ENCODE measurements at places on chromosomes 4 and X.

- no peak for ATAC-seq
Observed at GRCh38 chrX:14351611-14352303, 177.6 kb upstream of the GLRA2 start.

DNA sequence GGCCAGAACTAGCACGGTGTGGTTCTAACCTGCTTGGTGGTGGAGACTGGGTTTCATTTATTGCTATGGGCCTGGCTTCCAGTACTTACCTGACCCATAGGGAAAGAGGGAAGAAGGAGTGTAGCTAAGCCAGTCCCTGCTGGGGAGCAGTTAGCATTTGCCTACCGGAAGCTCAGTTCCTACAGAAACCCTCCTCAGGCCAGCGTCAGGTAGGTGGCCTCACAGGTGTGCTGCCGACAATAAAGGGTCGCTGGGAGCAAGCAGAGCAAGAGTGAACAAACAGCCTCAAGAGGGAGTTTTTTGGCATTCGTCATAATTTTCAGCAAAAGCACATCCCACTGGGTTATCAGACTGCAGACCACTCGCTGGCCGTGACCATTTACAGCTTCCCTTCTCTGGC is 740.6 kb upstream of the TENM3 start:
- no peak for ATAC-seq

GRCh38 chr4:100651499-100652175 is 133.8 kb upstream of the EMCN start:
- no peak for ATAC-seq

GRCh38 chr4:53075162-53075785 is 213.2 kb downstream of the RASL11B start:
- no peak for ATAC-seq

- peak; percentile 71 for ATAC-seq
Observed at GRCh38 chr4:185567381-185568376, 32.4 kb upstream of the PDLIM3 start.

DNA sequence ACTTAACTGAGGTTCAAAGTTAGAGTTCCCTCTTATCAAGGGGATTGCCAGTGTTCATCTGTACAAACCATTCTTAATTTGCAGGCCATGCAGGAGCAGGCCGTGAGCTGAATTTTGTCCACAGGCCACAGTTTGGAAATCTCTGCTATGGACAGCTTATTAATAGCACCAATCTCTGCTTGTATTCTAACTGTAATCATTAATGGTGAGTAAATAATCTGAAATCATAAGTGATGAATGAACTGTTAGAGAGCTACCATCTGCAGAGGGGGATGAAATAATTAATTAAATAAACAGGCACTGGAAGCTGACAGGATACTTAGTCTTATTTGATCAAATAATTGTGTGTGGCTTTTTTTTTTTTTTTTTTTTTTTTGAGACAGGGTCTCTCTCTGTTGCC is 48.5 kb upstream of the PDLIM3 start:
- no peak for ATAC-seq

DNA sequence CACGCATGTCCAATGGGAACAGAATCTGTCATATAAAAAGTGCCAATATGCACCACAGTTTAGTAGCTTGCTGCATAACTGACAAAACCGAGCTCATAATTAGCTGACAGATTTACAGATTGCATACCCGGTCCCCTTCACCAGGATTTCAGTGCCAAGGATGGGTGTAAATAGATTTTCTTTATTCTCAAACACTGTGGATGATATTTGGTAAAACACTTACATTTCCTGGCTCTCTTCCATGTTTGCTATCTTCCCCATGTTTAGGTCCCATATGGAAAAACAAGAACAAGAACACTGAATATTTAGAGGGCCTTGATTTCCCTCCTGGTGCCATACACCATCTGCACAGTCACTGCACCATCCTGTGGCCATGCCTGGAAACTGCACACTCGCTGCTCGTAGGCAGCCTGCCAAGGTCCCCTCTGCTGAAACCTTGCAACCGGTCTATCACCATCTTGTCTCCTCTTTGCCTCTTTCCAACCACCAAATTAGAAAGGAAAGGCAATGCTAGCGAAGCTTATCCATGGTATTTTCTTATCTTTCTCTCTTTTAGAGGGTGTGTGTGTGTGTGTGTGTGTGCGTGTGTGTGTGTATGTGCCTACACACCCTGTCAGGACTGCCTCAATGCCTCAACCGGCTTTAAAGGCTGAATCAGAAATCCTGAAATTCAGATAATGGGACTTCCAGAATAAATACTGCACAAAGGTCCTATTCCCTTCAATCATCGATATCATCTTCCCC is 124.2 kb upstream of the MBNL3 start:
- ATAC-seq = no peak

- no peak for ATAC-seq
Observed at GRCh38 chr4:2194496-2194895, 47.4 kb downstream of the HAUS3 start.

- ATAC-seq = no peak
Observed at GRCh38 chr4:185638093-185638492, 102.8 kb upstream of the PDLIM3 start.

GRCh38 chr4:26028793-26029567 is 115.0 kb downstream of the SMIM20 start:
- peak; percentile 75 for ATAC-seq

- ATAC-seq = peak; percentile 62
Observed at GRCh38 chr4:145230726-145231125, 50.3 kb upstream of the OTUD4 start.

DNA sequence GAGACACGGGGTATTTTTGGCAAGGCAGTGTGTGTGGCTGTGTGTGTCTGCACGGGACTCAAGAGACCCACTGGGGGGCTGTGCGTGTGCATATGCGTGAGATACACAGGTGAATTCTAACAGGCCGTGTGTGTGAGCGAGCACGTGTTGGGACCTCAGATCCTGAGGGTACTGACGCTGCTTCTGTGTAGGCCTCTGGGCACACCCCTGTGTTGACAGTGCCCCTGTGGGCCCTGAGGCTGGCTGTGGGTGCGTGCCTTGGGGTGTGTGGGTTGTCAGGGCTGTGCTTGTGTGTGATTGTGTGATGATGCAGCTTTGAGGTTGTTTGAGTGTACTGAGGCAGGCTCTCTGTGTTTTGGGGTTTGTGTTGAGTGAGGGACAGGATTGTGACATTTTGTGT is 13.9 kb downstream of the FOXP3 start:
- peak; percentile 3 for ATAC-seq

- no peak for ATAC-seq
Observed at GRCh38 chr4:53043891-53044650, 182.0 kb downstream of the RASL11B start.

DNA sequence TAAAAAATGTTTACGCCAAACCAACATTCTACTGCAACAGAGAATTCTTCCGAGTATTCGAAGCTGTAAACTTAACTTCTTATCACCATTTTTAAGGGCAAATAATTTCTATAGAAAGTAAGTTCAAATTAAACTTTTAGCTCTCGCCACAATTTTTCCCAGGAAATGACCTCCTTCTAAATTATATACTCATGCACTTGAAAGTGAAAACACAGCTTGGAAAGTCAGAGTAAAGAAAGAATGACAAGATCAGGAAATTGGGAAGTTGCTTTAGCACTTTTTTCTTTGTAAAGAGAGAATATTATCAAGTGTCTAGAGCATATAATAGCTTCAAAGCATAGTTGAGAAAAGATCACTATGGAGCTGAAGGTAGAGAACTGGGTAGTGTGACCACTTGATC is 1.2 kb downstream of the CYBB start:
- ATAC-seq = no peak

DNA sequence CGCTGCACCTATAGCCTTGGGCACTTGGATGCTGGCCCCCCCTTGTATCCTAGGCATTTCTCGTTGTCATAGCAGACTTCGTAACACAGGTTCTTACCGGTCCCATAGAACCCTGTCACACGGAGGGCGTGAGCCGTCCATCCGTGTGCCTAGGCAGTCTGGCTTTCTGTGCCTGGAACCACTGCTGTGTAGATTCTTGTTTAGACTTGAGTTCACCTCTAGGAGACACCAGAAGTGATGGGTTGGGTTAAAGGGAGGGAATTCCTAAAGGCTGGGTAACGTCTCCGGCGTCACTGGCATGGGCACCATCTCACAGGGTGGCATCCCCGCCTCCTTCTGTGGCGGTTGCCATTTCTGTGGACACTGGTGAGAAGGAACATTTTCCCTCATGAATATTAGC is 13.5 kb upstream of the NKX1-1 start:
- no peak for ATAC-seq
